ENCODE measurements at places on chromosomes 5 and 9.

GRCh38 chr5:173781816-173782670, 106.1 kb upstream of the CPEB4 start:
- DNase-seq = peak; percentile 59

DNA sequence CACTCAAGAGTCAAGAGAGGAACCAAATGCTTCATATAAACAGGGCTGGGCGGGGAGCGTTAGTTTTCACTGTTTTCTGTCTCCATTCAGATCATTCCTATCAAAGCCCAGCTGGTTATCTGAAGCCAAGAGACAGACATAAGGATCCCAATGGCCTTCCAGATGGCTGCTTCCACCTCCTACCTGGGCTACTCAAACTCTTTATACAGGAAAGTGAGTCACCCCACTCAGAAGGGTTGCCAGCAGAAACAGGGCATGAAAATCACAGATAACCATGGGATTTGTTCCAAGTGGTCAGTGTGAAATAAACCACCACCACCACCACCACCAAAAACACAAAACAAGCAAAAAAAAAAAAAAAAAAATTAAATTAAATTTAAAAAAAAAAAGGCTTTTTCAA, 5.5 kb downstream of the PRSS3 start:
- no peak for DNase-seq

GRCh38 chr5:44847206-44847852, 38.6 kb downstream of the MRPS30 start:
- DNase-seq = no peak

DNA sequence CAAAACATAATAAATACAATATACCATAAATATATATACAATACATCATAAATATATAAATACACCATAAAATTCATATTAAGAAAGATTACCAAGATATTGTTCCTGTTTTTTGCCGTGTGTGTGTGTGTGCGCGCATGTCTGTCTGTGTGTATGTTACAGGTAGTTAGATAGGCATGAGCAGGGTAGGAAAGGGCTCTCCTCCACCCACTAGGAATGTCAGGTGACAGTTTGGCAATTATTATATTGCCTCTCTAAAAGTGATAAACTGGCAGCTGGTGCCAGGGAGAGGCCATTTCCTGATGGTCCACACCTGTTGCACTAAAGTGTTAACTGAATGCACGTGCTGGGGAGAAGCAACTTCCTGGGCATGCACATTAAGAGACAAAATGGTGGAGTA, 232.8 kb downstream of the ADAMTS6 start:
- no peak for DNase-seq

DNA sequence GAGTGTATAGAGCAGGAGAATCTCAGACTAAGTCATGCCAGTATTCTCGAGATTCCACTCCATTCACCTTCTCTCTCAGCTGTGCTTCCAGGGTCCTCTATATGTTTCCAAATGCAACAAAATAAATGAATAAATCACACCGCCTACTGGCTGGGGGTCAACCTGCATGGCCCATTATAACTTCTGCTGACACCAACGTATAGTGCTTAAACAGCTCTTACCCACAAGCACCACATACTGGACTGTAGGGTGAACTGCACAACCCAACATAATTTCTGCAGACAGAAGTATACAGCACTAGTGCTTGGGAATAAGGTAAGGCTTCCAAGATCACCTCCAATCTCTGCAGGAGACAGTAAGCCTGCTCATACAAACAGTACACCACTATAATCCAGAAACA, 33.1 kb upstream of the HTR4 start:
- DNase-seq = no peak

GRCh38 chr5:64210866-64211265, 45.2 kb downstream of the RNF180 start:
- no peak for DNase-seq

GRCh38 chr9:135087489-135087792, at the start of gene OLFM1:
OLFM1 (plus strand) TSS chr9:135087668; CDS start chr9:135087990, 322 bp downstream.
- no peak for DNase-seq

- DNase-seq = no peak
Observed at GRCh38 chr5:177612215-177612673, 12.3 kb downstream of the B4GALT7 start.

GRCh38 chr9:99167119-99167518, 54.6 kb downstream of the ALG2 start:
- DNase-seq = no peak

DNA sequence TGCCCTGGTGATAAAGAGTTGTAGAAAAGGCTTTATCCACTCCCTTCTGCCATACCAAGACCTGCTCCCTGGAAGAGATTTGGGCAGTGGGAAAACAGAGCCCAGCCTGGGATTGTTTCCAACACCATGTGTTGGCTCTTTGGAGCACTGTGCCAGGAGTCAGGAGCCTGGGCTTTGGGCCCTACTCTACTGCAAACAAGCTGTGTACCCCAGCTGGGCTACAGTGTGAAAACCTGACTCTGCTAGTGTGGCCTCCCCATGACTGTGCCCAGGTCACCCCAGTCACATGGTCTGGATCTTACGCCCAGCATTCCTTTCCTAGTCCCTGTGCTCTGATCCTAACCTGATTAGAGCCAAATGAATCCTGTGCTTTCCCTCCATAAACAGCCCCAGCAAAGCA, 39.3 kb upstream of the SHB start:
- DNase-seq = no peak

DNA sequence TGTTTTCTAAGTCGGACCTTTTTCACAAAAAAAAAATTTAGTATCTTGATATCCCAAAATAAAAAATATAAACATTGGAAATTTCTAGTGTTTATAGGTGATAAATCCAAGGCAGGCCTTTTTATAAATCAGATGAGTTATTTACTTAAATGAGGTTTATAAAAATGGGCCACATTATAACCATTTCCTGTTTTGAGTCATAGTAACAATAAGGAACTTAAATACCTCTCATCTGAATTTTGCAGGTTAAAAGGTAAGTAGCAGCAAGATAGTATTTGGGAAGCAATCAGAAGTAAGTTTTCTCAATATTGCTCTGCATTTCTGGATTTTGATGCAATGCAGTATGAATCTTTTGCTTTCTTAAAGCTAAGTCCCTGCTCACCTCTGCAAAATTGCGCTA, 3.9 kb downstream of the SPTAN1 start:
- DNase-seq = no peak

DNA sequence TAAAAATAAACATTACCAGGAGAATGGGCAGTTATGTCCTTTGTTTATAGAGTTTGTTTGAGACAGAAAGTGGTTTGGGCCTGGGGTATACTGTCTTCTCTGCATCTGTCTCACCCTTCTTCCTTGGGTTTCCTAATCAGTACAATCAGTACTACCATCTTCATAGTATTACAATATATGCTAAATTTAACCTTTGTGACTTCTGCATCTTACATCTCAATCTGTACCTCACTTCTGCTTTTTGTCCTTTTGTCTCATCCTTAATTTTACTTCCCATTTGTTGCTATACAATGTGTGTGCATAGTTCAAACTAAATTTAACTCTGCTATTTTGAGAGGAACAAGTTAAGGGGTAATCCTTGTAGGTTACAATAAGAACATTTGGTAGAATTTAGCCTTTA, 19.6 kb downstream of the FBXO38 start:
- DNase-seq = no peak

DNA sequence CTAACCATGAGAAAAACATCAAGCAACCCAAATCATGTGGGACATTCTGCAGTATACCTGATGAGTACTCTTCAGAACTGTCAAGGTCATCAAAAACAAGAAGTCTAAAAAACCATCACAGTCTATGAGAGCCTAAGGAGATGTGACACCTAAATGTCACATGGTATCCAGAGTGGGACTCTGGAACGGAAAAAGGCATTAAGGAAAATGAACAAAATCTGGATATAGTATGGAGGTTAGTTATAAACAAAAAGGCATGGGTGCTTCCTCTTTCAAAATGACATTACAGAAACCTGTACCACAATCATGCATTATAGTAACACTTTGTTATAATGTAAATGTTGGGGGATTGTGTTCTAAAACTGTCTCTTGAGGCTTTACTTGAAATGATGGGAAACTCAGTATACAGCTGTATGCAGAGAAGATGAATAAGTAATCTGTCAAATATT, 47.4 kb downstream of the PRKACG start:
- DNase-seq = no peak

DNA sequence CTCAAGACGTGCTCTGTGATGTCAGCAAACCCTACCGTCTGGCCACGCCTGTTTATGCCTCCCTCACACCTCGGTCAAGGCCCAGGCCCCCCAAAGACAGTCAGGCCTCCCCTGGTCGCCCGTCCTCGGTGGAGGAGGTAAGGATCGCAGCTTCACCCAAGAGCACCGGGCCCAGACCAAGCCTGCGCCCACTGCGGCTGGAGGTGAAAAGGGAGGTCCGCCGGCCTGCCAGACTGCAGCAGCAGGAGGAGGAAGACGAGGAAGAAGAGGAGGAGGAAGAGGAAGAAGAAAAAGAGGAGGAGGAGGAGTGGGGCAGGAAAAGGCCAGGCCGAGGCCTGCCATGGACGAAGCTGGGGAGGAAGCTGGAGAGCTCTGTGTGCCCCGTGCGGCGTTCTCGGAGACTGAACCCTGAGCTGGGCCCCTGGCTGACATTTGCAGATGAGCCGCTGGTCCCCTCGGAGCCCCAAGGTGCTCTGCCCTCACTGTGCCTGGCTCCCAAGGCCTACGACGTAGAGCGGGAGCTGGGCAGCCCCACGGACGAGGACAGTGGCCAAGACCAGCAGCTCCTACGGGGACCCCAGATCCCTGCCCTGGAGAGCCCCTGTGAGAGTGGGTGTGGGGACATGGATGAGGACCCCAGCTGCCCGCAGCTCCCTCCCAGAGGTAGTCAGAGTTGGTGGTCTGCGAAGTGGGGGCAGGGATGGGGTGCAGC, 103.2 kb downstream of the PPARGC1B start:
- no peak for DNase-seq

- DNase-seq = no peak
Observed at GRCh38 chr5:141742866-141743851, 61.1 kb upstream of the ARAP3 start.

DNA sequence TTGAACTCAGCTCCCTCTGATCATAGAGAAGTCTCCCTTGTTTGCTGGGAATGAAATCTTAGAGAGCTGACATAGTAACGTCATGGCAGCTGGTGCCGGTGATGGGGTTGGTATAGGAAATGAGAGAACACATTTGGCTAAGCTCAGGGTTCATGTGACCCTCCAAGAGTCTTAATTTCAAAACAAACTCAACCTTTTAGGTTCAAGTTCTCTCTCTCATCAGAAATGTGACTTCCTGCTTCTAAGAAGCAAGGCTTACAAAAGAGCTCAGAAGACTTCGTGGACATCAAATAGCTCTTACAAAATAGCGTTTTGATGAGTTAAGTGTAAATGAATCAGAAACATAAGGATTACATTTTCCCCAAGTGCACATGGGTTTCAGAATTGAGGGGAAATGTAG, 97.3 kb downstream of the PAPPA start:
- no peak for DNase-seq

DNA sequence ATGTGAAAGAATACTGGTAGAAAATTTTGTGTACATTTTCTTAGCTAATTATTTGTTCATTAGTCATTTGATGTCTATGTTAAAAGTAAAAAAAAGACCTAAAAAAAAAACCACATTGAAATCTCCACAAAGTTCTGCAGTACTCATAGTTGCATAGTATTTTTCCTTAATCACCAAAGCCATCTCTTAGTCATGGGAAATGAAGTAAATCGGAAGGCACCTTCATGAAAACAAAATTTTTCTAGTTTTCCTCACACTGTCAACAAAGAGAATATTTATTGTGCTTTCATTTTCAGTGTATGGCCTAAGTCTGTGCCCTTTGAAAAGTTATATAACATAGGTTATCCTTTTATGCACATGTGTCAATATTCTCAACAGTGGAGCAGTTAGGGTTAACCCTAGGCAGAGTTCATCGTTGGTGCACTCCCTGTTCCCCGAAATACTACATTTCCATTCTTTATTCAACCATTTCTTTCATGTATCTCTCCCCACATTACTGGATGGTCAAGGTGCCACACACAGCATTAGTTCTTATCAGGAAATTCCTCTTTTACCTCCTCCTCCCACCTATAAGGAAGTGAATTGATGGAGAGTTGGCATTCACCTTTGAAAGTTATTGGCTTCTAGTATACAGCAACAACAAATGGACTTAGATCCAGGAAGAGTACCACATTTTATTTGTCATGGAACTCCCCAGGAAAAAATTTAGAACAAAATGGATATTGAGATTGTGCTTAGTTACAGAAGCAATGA, 93.1 kb downstream of the NUDT12 start:
- no peak for DNase-seq

DNA sequence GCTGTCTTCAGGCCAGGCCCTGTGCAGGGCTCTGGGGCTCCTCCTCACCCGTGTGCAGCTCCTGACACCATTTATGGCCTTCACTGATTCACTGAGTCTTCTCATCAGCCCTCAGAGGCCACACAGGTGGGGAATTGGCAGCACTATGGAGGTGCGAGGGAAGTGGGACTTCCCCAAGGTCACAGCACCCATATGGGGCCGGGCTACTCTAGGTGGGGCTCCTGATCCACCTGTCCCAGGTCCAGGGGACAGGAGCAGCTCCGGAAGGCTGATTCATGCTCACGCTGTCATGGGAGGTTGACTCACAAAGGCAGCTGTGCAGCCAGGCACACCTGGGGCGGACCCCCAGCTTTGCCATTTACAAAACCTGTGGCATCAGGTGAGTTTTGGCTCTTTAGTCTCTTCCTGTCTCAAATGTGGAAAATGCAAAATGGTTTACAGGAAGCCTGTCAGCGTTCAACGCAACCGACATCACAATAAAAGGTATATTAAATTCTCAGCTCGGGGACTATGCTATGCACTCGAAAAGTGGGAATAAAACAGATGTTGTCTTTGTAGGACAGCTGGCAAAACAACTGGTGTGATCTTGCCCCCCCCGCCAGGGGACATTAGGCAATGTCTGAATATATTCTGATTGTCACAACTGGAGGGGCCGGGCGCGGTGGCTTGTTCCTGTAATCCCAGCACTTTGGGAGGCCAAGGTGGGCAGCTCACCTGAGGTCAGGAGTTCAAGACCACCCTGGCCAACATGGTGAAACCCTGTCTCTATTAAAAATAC, 15.0 kb downstream of the NAIF1 start:
- no peak for DNase-seq

GRCh38 chr5:14948383-14948782, 76.8 kb upstream of the ANKH start:
- no peak for DNase-seq

- peak; percentile 18 for DNase-seq
Observed at GRCh38 chr9:69671879-69672595, at the start of gene APBA1. APBA1 (minus strand) TSS chr9:69672371.
